HAP-1 (cell line): ENCODE measurements at places on chromosomes 13 and 19.
A peak's percentile ranks its signal among the peaks of the same experiment; 100 is the strongest.

GRCh38 chr13:91157273-91158016 lies 190.0 kb upstream of the MIR17HG start:
- DNase-seq, result no peak

- DNase-seq, result no peak
Measured at GRCh38 chr19:43768273-43769050, 12.3 kb downstream of the KCNN4 start.

DNA sequence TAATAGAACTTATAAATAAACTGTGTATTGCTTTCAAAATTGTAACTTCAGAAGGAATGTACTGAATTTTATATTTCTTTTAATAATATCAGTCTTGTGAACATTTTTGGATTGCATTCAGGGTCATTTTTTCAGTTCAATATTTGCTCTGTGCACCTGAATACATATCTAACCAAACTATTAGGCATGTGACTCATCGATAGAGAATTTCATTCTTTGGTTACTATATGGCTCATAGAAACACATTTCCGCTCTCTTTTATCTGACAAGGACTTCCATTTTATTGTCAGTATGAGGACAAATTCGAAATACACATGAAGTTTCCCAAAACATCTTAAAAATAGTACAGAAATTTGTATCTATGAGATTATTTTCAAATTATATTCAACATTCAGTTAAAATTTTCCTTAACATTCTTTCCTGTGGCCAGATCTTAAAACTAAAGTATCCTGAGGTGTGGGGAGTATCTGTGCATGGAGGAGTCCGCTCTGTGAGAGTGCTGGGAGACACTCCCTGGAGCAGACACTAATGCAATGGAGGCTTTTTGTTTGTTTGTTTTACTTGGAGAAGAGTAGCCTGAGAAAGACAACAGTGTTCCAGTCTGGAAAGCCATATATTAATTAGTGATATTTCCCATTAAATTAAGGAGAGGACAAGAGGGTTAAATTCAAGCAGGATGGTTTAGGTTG lies 483.6 kb downstream of the PCDH20 start:
- DNase-seq, result no peak

GRCh38 chr19:33416307-33417215 lies 43.1 kb downstream of the CEBPG start:
- peak; percentile 67 for DNase-seq

- DNase-seq, result no peak
Measured at GRCh38 chr19:1400281-1401137, 833 bp downstream of the GAMT start.

DNA sequence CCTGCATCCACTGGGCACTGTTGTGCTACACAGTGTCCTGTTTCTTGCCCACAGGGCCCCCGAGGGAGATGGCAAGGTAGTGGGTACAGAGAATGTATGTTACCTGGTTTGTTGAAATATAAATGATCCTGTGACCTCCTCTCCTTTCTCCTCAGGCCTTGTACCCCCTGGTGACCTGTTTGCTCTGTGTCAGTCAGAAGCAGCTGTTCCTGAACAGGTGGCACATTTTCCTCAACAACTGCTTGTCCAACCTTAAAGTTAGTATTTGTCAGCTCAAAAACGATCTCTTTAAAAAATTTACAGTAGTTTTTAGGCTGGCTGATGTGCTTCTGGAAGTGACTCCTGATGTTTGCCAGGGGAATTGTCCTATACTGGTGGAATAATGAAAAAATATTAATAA lies 105.1 kb downstream of the FRY start:
- DNase-seq, result no peak

GRCh38 chr19:53112286-53112685 lies 9.1 kb upstream of the ZNF160 start:
- DNase-seq, result no peak

- no peak for DNase-seq
Measured at GRCh38 chr13:40064154-40065097, 409.0 kb downstream of the COG6 start.

DNA sequence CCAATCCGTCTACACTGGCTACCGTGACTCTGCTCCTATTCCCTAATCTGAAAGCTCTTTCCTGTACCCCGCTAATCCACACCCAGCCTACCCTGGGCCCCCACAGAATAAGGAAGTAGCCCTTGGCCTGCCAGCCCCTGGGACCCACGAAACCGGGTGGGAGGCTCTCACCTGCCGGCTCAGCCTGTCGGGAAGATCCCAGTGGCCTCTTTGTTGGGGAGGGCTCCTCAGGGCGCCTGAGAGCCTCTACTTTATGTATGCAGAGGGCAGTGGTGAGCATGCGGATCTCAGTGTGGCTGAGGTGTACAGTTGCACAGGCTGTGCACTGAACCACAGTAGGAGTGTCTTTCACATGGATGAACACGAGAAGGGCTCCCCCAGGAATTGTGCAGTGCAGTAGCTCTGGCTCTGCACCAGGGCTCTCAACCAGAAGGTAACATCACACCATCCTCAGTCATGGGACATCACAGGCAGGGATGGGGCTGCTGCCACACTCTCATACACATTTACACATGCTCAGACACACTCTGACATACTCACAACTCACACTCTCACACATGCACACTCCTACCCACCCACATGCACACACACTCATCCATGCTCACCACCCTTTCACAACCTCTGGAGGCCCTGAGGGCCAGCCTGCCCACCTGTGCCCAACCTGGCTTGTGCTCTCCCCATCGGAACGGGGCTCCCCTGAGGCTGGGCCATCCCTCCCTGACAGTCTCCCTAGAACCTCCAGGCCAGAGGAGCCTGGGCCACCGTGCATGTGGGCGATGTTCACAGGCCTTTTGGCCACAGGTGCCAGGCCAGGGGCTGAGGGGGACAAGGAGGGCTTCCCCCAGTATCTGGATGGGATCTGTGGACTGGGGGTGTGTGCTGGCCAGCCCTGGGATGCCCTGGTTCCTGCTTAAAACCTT lies 135.0 kb downstream of the URI1 start:
- no peak for DNase-seq

DNA sequence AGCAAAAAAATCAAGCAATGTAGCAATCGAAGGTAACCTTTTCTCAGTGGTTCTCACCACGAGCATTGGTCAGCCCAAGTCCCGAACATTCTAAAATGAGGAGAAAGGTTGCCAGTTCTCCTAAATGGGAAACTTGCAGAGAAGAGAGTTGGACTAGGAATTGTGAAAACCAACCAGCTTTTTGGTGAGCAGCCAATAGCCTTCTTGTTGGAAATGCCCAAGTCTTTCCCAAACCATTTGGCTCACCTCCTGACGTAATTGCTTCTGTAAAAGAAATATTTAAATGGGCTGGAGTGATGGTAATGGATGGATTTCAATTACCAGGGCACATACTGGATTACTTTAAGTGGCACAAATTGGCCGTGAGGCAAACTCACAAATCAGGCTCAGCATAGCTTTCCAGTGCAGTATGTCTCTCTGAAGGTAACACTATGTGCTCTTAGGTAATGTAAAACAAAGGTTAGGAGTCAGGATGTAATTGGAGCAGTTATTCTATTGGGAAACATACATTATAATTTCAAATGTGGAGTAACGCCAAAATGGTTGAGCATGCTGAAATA lies 423.2 kb downstream of the KLF5 start:
- no peak for DNase-seq

GRCh38 chr19:53621885-53622740 lies 9.7 kb upstream of the DPRX start:
- DNase-seq, result no peak

DNA sequence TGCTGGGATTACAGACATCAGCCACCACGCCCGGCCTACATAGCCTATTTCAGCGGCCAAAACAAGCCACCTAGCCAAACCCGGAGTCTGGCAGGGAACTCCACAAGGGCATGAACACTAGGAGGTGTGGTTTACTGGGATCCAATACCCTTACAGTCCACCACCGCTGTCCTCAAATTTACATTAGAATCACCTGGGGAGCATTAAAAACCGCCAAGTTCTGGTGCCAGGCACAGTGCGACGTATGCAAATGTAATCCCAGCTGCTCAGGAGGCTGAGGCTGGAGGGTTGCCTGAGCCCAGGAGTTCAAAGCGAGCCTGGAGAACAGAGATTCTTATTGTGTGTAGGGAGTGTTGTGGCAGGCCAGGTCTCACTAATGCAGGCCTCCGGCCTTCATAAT lies 4.2 kb upstream of the AP1M1 start:
- peak; percentile 75 for DNase-seq

DNA sequence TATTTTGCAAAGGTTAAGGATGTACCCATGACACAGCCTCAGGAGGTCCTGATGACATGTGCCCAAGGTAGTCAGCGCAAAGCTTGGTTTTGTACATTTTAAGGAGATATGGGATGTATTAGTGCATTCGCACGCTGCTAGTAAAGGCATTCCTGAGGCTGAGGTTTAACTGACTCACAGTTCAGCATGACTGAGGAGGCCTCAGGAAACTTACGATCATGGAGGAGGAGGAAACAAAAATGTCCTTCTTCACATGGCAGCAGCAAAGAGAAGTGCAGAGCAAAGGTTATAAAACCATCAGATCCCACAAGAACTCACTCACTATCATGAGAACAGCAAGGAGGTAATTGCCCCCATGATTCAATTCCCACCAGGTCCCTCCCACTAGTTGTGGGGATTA lies 1017.4 kb downstream of the EFNB2 start:
- DNase-seq, result no peak

DNA sequence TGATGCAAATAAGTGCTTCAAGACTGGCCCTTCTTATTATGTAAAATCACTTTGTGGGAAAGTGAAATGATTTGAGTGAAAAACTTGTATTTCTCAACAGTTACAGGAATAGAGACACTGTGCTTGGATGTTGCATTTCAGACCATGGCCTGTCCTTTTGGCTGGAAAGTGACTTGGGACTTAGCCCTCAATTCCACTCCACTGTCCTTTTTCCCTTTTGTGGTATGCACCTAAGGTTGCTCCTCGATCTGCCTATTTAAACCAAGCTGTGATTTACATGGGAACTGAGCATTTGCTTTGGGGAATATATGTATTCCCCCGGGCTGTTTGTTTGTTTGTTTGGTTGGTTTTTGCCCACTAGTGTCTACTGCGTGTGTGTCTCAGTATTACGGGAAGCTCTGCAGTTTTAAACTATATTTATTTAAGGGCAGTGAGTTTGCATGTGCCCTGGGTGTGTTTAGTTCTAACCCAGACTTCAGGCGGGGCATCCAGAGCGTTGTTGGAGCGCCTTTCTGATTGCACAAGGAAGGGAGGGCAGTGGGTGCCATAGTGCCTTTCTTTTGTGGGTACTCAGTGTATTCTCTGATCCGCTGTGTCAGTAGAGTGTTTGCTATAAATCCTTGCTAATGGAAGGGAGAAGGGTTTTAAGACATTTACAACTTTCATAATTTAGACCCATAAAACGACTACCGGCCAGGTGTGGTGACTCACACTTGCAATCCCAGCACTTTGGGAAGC lies 18.2 kb upstream of the RNF113B start:
- no peak for DNase-seq

- DNase-seq, result no peak
Measured at GRCh38 chr19:29535984-29536508, 10.3 kb downstream of the VSTM2B start.

- no peak for DNase-seq
Measured at GRCh38 chr13:60242043-60242595, 78.4 kb upstream of the DIAPH3 start.

DNA sequence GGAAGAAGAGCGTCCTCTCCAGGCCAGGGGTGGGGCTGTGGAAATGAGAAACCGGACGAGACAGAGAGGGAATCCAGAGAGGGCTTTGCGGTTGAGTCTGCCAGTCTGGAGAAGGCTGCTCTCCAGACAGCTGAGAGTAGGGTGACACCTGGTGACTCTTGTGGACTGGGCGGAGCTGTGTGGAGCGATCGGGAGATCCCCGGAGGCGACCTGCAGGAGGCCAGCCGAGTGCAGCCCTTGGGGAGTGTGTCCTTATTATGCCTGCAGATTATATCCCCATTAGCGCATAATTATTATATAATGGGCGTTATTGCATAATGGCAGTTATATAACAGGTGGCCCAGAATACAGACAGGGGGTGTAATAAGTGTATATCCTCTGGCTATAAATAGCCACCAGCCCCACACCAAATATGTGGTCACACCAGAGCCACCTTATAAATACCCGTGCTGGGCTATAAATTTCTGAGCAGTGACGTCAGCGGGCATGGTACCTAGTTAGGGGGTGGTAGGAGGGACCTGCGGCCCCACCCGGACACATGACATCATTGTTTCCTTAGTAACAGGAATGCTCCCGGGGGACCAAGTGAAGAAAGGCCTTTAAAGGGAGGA lies 41.2 kb downstream of the NFIX start:
- peak; percentile 48 for DNase-seq

DNA sequence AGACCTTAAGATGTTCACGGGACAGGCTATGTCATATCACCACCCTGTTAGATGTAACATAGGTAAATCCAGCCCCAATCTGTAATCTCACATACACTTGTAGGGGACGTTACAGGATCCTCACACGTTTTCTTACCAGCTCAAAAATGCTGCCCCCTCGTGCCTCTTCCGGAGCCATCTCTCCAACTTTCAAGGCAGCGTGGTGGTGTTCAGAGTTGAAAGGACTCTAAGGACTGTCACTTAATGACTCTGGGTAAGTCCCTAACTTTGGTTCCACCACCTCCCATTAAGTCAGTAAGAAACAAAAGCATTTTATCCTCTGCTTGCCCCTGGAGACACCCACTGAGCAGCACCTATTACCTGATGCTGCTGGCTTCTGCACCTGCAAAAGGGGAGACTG lies 4.4 kb downstream of the MED26 start:
- DNase-seq, result no peak

DNA sequence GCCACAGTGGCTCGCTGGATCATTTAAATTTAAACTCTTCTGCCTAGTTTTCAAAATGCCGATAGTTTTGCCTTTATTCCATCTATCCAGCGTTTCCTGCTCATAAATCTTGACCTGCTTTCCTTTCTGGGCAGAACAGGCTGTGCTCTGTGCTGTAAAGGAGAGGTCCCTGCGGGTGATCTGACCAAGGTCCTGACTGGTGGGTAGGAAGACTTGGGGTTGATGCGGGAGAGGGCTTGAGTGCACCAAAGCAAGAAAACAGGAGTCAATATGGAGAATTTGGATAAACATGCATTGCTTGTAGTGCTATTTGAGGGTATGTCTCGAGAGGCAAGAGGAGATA lies 533.6 kb downstream of the MYO16 start:
- no peak for DNase-seq

- DNase-seq, result no peak
Measured at GRCh38 chr19:19635313-19635702, 7.3 kb upstream of the LPAR2 start.

GRCh38 chr19:48445256-48445605 lies 552 bp upstream of the GRWD1 start:
- no peak for DNase-seq

GRCh38 chr13:106561551-106562170 lies 6.3 kb downstream of the ARGLU1 start:
- DNase-seq, result peak; percentile 11

DNA sequence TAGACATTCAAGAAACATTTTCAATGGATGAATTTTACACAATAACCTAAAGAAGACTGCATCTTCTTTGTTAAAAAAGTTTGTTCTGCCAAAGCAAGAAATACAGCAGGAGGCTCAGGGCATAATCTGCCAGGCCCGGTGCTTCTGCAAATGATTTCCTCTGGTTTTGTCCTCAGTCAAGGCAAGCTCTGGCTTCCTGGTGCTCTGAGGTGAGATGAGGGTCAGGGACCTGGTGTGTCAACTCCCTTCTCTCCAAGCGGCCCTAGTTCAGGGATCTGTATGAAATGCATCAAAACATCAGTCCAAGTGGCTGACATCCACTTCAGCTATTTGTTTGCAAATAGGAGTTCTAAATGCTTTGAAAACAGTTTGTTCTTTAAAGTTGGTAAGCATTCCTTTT lies 31.6 kb downstream of the LACC1 start:
- no peak for DNase-seq

- peak; percentile 70 for DNase-seq
Measured at GRCh38 chr13:34914416-34914815, 27.7 kb upstream of the NBEA start.

GRCh38 chr19:13437919-13438618 lies 68.2 kb downstream of the CACNA1A start:
- DNase-seq, result no peak
